ENCODE measurements at places on chromosomes 2 and 18.

DNA sequence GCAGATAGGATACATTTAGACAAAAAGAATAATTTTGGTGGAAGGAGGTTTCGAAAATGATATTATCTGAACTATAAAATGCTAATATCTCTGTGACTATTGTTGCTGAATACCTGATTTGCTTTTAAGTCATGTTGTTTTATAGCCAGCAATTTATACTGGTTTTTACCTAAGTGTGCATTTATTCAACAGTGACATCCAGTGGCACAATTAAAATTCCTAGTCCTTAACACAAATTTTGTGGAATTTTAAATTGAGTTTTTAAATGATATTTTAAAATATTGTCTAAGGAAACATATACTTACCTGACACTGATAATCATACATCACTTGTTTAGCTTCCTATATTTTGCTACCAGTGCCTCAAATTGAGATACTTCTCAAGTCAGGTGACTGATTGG, 144.8 kb downstream of the ARHGAP28 start:
- DNase-seq, result no peak

DNA sequence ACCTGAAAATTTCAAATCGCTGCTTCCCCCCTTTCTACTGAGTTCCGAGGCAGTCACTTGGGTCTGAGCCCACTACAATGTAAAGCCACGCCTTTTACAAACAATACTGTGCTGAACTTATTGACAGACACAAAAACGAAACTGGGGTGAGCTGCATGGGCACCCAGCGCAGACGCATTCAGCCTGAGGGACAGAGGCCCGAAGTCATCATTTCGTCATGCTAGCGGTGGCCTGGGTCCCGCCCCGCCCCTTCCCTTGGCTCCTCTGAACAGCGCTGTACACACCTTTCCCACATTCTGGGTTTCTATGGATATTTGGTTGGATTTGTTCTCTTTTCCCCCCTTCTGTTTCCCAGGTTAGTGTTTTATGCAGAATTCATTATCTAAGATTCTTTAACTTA, 71.7 kb downstream of the EIPR1 start:
- no peak for DNase-seq

GRCh38 chr18:25469489-25469888, 117.5 kb upstream of the ZNF521 start:
- DNase-seq, result no peak

- no peak for DNase-seq
Observed at GRCh38 chr2:163692611-163693482, 43.0 kb downstream of the FIGN start.

GRCh38 chr18:3016585-3017297, 3.8 kb upstream of the LPIN2 start:
- no peak for DNase-seq

Data from NCI-H1436 (cell line).